Stimulated activated CD4-positive, alpha-beta T cell treated with anti-CD3 and anti-CD28 coated beads, Interleukin-4, amount 100 ng/mL, for 48 hours (primary cell): ENCODE measurements at places on chromosomes 11 and 22.
A peak's percentile ranks its signal among the peaks of the same experiment; 100 is the strongest.

- DNase-seq, result no peak
Observed at GRCh38 chr11:15589070-15589626, 474.4 kb downstream of the INSC start.

DNA sequence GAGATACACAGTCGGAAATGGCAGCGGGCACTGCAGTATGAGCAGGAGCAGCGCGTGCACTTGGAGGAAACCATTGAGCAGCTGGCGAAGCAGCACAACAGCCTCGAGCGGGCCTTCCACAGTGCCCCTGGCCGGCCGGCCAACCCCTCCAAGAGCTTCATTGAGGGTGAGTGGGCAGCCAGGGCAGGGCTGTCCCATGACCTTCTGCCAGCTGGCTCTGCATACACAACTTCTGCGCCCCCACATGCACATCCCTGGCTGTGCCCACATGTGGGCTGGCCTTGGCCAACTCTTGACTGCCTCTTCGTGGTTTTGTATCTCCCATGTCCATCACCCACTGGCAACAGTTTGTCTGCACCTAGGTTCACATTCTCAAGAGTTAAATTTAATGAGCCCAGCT is 81.1 kb downstream of the MORC2 start:
- DNase-seq, result no peak

GRCh38 chr11:24635588-24636290 is 138.9 kb downstream of the LUZP2 start:
- no peak for DNase-seq

GRCh38 chr11:17572359-17572690 is 25.3 kb downstream of the OTOG start:
- no peak for DNase-seq

DNA sequence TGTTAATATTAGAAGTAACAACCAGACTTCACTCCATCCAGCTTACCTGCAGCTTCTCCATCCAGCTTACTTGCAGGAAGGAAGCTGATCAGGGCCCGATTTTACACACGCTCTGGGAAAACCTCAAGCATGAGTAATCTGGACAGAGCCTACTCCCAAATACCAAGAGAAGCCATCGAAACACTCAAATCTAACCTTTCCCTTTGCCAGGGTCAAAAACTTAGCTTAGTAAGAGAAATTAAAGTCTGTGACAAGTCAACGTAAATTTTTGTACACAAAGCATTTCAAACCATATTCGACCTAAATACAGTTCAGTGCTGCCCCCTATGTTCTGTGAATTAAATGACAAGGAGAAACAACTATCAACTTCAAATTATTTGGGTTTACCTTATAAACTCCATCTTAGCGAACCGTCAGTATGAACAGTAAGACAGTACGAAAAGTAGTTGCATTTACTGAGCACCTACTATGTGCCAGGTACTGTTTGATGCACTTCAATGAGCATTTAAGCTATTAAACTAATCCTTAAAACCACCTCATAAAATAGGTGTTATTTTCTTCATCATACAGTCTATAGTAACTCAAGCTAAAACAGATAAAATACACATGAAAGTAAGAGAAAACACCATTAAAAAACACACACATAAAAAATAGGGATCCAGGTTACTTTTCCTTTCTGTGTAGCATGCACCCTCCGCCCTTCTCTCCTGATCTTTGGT is 36.9 kb downstream of the ARFGAP3 start:
- DNase-seq, result no peak

- DNase-seq, result no peak
Observed at GRCh38 chr11:20249796-20250195, 89.5 kb upstream of the DBX1 start.

- DNase-seq, result no peak
Observed at GRCh38 chr22:23751441-23751996, 607 bp upstream of the ZNF70 start.

GRCh38 chr11:10594407-10594806 is 25.9 kb upstream of the LYVE1 start:
- DNase-seq, result no peak

DNA sequence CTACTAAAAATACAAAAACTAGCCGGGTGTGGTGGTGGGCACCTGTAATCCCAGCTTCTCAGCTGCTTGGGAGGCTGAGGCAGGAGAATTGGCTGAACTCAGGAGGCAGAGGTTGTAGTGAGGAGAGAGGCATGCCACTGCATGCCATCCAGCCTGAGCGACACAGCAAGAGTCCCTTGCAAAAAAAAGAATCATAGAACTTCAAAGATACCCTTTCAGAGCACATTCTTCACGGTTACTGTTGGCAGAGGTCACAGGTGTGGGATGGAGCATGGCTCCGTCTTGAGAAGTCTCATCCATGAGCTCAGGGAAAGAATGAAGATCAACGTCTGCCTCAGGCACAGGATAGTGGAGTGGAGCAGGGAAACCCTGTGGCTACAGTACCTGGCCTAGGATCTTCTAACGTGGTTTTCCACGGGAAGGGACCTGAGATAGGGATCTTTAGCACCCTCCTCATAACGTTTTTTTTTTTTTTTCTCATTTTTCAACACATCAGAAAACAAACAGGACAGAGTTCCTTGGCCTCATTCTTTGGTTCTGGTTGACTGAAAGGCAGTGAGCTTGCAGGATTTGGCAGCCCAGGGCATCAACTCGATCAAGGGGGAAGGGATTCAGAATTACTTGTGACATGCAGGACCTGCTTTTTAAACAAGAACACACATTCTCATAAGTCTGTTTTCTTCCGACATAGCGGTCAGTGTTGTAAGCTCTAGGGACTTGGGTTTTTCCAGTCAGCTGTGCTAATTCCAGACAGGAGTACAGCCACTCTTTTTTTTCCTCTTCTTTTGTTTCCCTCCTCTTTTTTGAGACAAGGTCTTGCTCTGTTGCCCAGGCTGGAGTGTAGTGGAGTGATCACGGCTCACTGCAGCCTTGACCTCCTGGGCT is 22.8 kb downstream of the F2 start:
- no peak for DNase-seq

- no peak for DNase-seq
Observed at GRCh38 chr11:123457187-123457770, 27.2 kb downstream of the GRAMD1B start.

DNA sequence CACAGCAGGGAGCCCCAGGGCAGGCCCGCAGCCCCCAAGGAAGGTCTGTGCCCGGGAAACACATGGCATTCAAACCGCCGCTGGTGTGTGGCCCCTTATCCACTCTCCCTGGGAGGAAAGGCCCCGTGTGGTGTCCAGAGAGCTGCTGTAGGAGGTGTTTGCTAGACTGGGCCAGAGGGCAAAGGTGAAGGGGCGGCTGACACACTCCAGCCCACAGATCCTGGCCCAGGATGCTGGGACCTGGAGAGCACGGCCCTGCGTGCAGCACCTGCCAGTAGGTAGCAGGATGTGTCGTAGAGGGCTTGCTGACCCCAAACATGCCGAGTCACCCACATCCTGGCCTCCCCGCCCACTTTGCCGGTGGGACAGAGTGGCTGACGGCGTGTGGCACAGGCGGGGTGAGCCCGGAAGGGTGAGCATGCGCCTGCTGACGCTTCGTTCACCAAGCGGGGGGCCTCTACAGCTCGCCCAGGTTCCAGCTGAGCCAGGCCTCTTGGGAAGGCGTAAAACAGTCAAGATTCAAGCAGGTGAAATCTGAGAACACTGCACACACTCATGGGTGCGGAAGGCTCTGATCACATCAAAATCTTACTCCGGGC is 11.0 kb downstream of the OSBPL5 start:
- no peak for DNase-seq

GRCh38 chr22:37655252-37655563 is 3.3 kb upstream of the PDXP start:
- DNase-seq, result no peak

DNA sequence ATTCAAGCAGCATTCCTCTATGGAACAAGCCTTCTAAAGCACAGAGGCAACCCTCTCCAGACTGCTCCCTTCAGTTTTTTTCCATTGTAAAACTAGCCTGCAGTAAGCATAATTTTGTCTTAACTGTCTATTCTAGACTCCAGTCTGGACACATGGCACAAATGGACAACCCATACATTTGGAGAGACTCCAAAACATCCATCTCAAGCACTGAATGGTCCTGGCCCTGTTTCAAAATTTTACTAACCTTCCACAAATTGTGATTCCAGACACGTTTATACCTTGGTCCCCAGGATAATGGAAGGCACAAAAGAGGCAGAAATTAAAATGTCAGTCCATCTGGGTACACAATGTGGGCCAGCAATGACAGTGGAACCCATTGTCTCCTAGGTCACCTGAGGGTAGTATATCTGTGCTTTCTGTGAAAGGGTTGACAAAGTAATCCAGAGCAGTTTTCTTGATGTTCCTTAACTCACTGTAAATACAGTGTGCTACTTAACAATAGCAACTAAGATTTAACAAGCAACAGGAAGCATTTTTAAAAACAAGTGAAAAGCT is 16.2 kb upstream of the SESN3 start:
- DNase-seq, result no peak

DNA sequence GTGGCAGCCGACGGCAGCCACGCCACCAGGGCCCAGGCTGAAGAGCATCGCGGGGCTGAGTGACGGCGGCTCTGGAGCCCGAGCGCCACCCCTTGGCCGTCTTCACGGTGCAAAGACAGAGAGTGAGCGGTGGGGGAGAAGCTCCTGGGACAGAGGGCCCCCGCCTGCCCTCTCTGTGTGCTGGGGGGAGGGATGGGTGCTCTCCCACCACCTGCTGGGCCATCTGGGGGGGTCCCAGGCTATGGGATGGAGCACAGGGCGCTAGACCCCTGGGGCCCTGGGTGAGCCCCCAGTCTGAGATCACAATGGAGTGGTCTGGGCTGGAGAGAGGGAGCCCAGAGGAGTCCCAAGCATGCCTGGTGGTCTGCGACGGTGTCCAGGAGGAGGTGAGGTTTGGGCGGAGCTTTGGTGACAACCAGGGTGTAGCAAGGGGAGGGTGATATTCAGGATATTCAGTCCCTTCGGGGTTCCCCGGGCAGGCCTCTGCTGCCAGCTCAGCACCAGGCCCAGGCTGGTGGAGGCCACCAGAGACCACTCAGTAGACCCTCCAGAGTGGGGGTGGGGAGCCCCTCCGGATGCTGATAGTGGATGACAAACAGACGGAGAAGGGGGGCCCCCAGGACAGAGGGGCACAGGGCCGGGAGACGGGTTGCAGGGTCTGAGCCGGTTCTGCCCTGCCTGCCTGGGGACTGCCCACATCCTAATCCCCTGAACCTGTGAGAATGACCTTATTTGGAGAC is 78.1 kb upstream of the PRR5 start:
- no peak for DNase-seq

DNA sequence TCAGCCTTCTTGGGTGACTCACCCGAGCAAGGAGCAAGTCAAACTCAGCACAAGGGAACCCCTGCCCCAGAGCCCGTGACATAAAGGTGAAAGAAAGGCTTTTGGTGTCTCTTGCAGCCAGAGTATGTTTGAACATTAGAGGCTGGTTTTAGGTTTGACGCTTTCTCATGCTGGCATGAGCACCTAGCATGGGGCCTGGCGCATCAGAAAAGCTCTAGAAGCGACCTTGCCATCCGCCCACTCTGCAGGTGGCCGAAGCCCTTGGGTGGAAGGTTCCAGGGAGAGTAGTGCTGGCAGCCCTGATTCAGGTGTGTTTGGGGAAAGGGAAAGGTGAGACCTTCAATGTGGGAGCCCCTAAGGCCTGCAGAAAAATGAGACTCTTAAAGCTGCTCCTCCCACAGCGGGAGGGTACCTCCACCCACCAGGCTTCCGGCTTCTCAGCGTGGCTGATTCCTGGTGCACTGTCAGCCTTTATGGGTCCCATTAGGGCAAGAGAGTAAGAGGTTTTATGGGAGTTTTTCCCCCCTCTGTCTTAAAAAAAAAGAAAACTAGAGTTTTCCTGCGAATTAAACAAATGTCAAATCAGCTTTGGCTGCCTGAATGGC is 88.4 kb downstream of the GRIK4 start:
- DNase-seq, result no peak

GRCh38 chr11:79087238-79087960 is 353.4 kb downstream of the TENM4 start:
- no peak for DNase-seq

GRCh38 chr11:118851970-118852369 is 31.7 kb upstream of the CXCR5 start:
- DNase-seq, result no peak

DNA sequence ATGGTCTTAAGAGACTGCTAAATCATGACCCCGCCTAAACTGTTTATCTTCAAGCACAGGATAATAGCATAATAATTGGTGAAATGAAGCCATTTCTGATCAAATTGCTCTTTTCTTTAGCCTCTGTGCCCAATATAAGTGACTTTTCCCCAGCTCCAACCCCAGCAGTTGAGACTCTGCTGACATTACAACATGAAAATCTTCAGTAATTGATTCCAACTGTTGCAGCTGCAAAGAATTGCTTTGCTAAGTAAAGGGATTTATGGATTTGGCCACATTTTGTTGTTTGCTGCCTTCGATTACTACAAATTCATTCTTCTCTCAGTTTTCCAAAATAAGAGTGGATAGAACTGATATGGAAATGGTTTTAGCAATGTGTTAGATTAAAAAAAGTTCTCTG is 576.7 kb upstream of the LRRC4C start:
- no peak for DNase-seq

- DNase-seq, result peak; percentile 23
Observed at GRCh38 chr11:75450826-75451821, 18.1 kb upstream of the KLHL35 start.

DNA sequence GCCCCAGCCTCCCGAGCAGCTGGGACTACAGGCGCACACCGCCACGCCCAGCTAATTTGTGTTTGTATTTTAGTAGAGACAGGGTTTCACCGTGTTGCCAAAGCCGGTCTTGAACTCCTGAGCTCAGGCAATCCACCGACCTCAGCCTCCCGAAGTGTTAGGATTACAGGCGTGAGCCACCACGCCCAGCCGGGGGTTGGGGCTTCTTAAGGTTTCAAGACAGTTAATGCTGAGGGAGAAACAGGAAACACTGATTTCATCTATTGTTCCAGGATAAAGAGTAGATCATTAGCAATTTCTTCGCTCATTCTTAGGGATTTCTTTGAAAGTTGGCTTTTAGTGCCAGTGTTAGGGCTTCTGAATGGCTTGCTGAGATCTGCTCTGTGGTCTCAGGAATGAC is 21.2 kb upstream of the CLMP start:
- DNase-seq, result no peak

GRCh38 chr11:62077132-62077531 is 46.7 kb upstream of the INCENP start:
- no peak for DNase-seq

- no peak for DNase-seq
Observed at GRCh38 chr11:11550534-11550933, 71.3 kb downstream of the GALNT18 start.

- DNase-seq, result peak; percentile 51
Observed at GRCh38 chr11:75582895-75583717, 21.1 kb downstream of the SERPINH1 start.

DNA sequence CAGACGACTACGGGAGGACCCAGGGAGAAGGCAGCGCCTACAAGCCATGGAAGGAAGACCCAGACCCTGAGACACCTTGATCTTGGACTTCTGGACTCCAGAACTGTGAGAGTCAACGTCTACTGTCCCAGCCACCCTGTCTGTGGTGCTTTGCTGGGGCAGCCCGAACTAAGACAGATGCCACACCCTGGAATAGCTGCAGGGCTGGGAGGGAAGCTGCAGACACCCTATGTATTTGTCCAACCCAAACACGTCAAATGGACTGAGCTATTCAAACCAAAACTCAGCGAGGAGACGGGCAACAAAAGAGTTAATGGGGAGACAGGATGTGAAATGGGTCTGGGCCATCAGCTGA is 169.3 kb downstream of the CTTN start:
- DNase-seq, result no peak
